Activated CD4-positive, alpha-beta T cell treated with anti-CD3 and anti-CD28 coated beads for 36 hours (primary cell): ENCODE measurements at places on chromosomes 6 and 20. TPM values are rescaled to one million over a fixed set of nuclear protein-coding genes. Genes with fewer than 3 reads are reported as not detected.

GRCh38 chr6:136547871-136548270, 2.4 kb downstream of the MAP7 start:
- peaks cover 4% of the 10 kb centered on the region for H3K4me1 ChIP-seq
- peaks cover 50% of the 10 kb centered on the region for H3K27me3 ChIP-seq
- no peak for DNase-seq
- no peak overlapping the region for H3K4me3 ChIP-seq
- H3K27ac ChIP-seq: no peak overlapping the region
- no peaks in the 10 kb centered on the region for H3K36me3 ChIP-seq

The ETV7 gene
- 2.5 TPM for total RNA-seq

The PCSK2 gene
- total RNA-seq: not detected

The CST4 gene
- total RNA-seq: not detected

The NR2E1 gene
- total RNA-seq: not detected

The GINS1 gene
- 32.7 TPM for total RNA-seq

DNA sequence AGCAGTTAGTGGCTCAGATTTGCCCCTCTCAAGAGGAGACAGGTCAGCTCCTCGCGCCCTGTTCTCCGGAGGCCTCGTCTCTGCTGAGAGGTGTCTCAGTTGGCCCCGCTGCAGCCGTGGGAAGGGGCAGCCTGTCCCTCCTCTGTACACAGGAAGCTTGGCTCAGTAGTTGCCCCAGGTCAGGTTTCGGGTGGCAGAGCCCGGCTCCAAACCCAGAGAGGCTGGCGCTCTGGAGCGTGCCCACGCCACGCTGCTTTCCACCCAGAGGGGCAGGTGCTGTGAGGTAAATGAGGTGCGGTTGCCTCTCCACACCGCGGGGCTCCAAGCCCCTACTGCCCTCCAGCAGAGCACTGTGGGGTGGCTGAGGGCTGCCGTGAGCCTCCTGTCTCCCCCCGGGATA, 16.0 kb downstream of the DYNLT1 start:
- peaks cover 37% of the 10 kb centered on the region for H3K4me1 ChIP-seq
- no peaks in the 10 kb centered on the region for H3K27me3 ChIP-seq
- no peak overlapping the region for H3K4me3 ChIP-seq

The DLL1 gene
- 0.54 TPM for total RNA-seq

The GRIK2 gene
- total RNA-seq: not detected

The SALL4 gene
- not detected for total RNA-seq

DNA sequence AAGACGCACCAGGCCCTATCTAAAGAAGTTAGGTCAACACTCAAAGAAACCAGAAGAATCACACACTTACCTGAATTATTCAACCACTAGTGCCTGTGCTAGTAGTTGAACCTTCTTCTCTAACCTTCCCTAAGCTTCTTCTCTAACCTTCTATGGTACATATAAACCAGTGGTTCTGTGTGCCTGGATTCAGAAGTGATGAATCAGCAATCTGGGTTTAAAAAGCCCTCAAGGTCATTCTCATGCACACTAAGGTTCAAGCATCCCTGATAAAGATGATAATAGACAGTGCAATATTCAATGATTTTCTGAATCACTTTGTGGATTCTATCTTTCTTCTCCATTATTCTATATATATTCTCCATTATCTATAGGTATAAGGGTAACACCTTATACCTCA, 271.4 kb upstream of the TBX18 start:
- H3K36me3 ChIP-seq: no peaks in the 10 kb centered on the region
- H3K27me3 ChIP-seq: no peaks in the 10 kb centered on the region
- no peak for DNase-seq
- no peaks in the 10 kb centered on the region for H3K4me1 ChIP-seq
- no peak overlapping the region for H3K4me3 ChIP-seq

DNA sequence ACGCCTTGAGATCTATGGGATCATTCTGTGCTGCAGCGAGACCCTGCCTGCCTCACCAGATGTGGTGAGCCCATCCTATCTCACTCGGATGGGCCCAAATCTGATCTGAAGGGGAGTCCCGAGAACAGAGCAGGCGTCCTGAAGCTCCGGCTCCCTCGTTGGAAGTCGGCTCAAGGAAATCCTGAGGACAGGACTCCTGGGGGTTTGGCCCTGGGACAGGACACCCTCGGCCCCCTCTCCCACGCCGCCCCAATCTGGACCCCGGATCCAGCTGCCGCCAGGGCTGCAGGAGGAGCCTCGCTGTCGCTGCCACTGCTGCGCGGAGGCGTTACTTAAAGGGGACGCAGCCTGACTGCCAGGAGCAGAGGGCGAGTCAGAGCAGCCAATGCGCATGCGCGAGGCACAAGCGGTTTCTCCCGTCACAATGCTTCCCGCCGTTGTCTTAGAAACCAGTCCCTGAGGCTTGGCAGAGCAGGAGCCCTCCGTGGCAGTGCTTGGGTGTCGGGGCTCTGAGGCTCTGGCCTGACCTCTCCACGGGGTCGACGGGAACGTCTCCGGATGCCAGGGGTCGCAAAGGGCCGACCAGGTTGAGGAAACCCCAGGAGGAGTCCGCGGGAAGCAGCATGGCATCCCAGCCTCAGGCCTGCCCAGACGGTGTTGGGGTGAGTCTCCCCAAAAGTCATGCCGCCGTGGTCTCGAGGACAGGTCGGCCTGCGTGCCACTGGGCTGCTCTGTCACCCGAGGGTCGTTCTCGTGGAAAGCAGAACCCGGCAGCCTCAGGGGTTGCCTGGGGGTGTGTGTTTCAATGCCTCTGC, 1567.8 kb upstream of the DEFB115 start:
- no peaks in the 10 kb centered on the region for H3K27me3 ChIP-seq
- DNase-seq: peak; percentile 46
- no peak overlapping the region for H3K27ac ChIP-seq
- peaks cover 2% of the 10 kb centered on the region for H3K36me3 ChIP-seq

- H3K4me3 ChIP-seq: no peak overlapping the region
- H3K27me3 ChIP-seq: no peaks in the 10 kb centered on the region
Measured at GRCh38 chr6:169785566-169785965, 34.1 kb downstream of the ERMARD start.

DNA sequence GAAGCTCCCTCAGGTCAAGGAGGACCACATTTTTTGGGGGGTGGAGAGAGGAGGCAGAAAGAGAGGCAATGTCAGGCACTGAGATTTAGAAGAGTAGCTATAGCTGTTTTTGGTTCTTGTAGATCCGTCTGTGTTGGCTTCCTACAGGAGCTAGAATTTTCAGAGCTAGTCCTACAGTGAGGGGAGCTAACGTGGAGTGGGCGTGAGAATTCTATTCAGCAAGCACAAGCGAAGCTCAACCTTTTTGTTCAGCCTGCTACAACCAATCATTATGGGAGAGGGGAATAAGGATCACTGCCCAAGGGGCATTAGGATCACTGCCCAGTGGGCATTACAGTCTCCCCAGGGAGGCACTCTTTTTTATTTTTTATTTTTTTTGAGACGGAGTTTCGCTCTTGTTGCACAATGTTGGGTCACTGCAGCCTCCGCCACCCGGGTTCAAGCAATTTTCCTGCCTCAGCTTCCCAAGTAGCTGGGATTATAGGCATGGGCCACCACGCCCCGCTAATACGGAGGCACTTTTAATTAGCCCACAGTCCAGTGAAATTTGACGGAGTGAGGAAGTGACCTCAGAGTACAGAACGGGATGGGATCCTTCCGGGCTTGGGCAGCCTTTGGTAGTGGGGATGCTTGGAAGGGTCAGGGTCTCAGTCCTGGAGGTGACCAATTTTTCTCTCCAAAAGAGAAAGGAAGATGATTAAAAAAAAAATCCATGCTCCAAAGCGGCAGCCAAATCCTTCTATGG, 1.1 kb upstream of the PANK2 start:
- H3K36me3 ChIP-seq: peaks cover 43% of the 10 kb centered on the region
- H3K27ac ChIP-seq: peak overlapping the region; percentile 92
- H3K4me3 ChIP-seq: peak overlapping the region; percentile 95

GRCh38 chr6:37856285-37856684, 36.8 kb downstream of the ZFAND3 start:
- no peak overlapping the region for H3K4me3 ChIP-seq
- peaks cover 71% of the 10 kb centered on the region for H3K4me1 ChIP-seq
- H3K27me3 ChIP-seq: no peaks in the 10 kb centered on the region
- peak overlapping the region; percentile 62 for H3K27ac ChIP-seq

GRCh38 chr6:54776891-54777290, 69.7 kb upstream of the FAM83B start:
- no peak overlapping the region for H3K27ac ChIP-seq
- H3K27me3 ChIP-seq: no peaks in the 10 kb centered on the region
- H3K4me1 ChIP-seq: no peaks in the 10 kb centered on the region
- H3K4me3 ChIP-seq: no peak overlapping the region
- no peaks in the 10 kb centered on the region for H3K36me3 ChIP-seq

DNA sequence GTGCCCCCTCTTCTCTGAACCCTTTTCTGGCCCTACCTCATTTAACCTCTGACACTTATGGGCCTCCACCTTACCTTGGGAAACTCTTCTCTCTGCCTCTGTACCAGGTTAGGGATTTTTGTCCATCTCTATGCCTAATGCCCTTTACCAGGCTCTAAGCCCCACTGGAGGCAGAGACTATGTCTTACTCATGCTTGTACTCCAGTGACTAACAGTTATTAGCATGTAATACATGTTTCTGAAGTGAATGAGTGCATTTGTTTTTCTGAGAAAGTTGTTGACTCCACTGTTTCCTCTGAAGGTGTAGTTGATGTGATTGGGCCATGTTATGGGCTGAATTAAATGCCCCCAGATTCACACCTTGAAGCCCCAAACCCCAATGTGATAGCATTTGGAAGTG, 234.3 kb downstream of the PACRG start:
- H3K4me1 ChIP-seq: no peaks in the 10 kb centered on the region
- no peak overlapping the region for H3K27ac ChIP-seq
- no peak overlapping the region for H3K4me3 ChIP-seq
- no peaks in the 10 kb centered on the region for H3K36me3 ChIP-seq
- H3K27me3 ChIP-seq: no peaks in the 10 kb centered on the region

DNA sequence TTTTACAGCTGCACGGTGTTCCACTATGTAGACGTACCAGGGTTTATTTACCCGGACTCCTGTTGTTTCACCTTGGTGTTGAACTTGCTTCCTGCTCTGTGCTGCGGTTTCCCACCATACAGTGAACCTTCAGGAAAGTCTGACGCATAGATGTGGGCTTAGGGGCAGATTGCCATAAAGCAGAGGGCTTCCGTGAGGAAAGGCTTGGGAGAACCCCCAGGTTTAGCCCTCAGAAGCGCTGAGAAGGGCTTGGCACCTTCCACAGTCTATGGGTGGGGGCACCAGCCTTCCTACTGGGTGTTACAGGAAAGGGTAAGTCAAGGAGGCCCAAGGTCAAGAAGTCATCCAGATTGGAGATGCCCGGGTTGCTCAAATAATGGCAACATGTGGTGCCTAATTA, 19.2 kb upstream of the MRPS18A start:
- H3K4me1 ChIP-seq: peaks cover 16% of the 10 kb centered on the region
- no peaks in the 10 kb centered on the region for H3K36me3 ChIP-seq
- DNase-seq: no peak
- H3K27ac ChIP-seq: no peak overlapping the region
- peaks cover 22% of the 10 kb centered on the region for H3K27me3 ChIP-seq

- no peaks in the 10 kb centered on the region for H3K27me3 ChIP-seq
- DNase-seq: no peak
- H3K4me1 ChIP-seq: no peaks in the 10 kb centered on the region
- H3K4me3 ChIP-seq: no peak overlapping the region
- H3K27ac ChIP-seq: no peak overlapping the region
Measured at GRCh38 chr6:20983961-20984360, 449.7 kb downstream of the CDKAL1 start.

The TPX2 gene
- total RNA-seq: 137 TPM

The PMEPA1 gene
- 1.6 TPM for total RNA-seq

DNA sequence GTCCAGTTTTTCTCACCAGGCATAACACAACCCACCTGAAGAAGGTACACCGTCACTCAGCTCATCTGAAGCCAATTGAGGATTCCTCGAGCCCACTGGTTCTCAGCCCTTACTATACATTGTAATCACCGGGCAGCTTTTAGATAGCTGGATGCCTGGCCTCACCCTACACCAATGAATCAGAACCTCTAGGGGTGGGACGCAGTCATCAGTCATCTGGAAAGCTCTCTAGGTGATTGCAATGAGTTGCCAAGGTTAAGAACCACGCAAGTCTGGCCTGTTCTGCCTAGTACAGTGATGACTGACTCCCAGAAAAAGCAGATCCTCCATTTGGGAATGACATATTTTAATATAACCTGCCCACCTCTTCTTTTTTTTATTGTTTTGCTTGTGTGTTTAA, 41.1 kb downstream of the MC3R start:
- no peak overlapping the region for H3K27ac ChIP-seq
- no peak for DNase-seq
- H3K4me3 ChIP-seq: no peak overlapping the region
- no peaks in the 10 kb centered on the region for H3K4me1 ChIP-seq
- no peaks in the 10 kb centered on the region for H3K36me3 ChIP-seq
- peaks cover 9% of the 10 kb centered on the region for H3K27me3 ChIP-seq

The CLVS2 gene
- total RNA-seq: not detected

The ARG1 gene
- not detected for total RNA-seq

DNA sequence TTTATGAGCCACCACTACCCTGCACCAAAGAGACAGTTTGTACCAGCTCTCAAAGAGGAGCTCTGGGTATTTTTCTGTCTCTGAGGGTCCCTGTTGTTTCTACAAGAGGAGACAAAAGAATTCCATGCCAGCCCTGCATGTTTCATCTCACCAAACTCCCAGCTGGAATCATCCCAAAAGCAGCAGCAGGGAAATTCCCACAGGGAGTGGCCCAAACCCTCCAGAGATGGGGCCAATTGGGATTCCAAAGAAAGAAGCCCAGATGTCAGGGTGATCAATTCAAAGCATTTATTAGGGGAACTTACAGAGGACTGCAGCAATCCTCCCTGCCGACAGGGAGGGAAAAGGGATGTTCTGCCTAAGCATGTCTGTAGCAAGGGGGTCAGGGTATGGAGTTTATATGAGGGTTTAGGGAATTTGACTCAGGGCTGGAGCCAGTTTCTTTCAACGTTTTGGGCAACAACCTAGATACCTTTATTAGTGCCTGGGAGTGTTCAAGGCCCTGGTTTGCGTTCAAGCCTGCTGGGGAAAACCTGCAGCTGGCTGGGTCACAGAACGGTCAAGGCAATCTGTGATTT, 47.2 kb downstream of the MUC22 start:
- H3K4me1 ChIP-seq: peaks cover 5% of the 10 kb centered on the region
- DNase-seq: no peak
- H3K4me3 ChIP-seq: no peak overlapping the region
